ENCODE measurements at places on chromosomes 1 and 21. TPM values are rescaled to one million over a fixed set of nuclear protein-coding genes. Genes with fewer than 3 reads are reported as not detected.

The NBL1 gene
- total RNA-seq, result 33.1 TPM

GRCh38 chr1:230103306-230104173 is 36.5 kb downstream of the GALNT2 start:
- H3K4me1 ChIP-seq, result peaks cover 43% of the 10 kb centered on the region
- H3K4me3 ChIP-seq, result no peak overlapping the region
- no peaks in the 10 kb centered on the region for H3K36me3 ChIP-seq

GRCh38 chr1:236523704-236524141 is at the start of gene LGALS8:
Gene LGALS8, plus strand, starts transcription at chr1:236523982. Its CDS starts 2,089 bp downstream, at chr1:236526071.
- H3K4me3 ChIP-seq, result peak within 1 kb of the TSS; percentile 71
- peak; percentile 94 for DNase-seq
- peaks cover 12% of the 10 kb centered on the region for H3K4me1 ChIP-seq
- no peaks in the 10 kb centered on the region for H3K27me3 ChIP-seq

DNA sequence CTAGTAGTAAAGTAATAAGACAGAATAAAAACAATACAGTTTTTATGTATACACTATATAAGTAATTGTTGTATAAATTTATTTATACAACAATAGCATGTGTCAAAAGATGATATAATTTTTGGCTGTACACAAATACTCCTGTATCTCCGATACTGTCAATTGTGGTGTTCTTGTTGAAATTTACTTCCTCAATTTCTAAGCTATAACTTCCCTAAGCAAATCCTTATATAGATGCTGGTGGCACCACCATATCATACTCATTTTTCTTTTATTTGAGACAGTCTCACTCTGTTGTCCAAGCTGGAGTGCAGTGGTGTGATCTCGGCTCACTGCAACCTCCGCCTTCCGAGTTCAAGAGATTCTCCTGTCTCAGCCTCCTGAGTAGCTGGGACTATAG is 141.0 kb upstream of the HP1BP3 start:
- H3K27me3 ChIP-seq, result no peaks in the 10 kb centered on the region
- no peak overlapping the region for H3K27ac ChIP-seq
- peaks cover 12% of the 10 kb centered on the region for H3K36me3 ChIP-seq
- H3K4me3 ChIP-seq, result no peak overlapping the region

The PMF1 gene
- total RNA-seq, result 60.7 TPM

The ACTL8 gene
- total RNA-seq, result not detected

The DMRTA2 gene
- total RNA-seq, result not detected

Data from heart left ventricle (tissue), 16 donors.